ENCODE measurements at places on chromosomes 3 and 15. TPM values are rescaled to one million over a fixed set of nuclear protein-coding genes. Genes with fewer than 3 reads are reported as not detected.

DNA sequence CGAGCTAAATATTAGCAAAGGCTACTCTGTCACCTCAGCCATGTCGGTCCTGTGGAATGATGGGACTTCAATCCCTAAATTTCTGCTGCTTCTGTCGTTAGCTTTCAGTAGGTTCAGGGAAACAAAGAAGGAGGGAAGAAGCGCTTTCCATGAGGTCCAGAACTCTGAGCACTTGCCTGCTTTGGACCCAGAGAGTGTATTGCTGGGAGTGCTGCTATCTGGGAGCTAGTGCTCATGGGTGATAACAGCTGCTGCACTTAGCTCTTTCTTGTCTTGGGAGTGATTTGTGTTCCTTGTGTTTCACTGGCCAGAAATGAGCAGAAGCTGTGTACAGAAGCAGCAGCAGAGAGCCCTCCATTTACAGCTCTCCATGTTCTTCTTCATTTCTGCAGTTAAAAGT lies 369.8 kb downstream of the DIPK2A start:
- no peak for DNase-seq

DIPK2A gene
- polyA plus RNA-seq: 42.9 TPM

DNA sequence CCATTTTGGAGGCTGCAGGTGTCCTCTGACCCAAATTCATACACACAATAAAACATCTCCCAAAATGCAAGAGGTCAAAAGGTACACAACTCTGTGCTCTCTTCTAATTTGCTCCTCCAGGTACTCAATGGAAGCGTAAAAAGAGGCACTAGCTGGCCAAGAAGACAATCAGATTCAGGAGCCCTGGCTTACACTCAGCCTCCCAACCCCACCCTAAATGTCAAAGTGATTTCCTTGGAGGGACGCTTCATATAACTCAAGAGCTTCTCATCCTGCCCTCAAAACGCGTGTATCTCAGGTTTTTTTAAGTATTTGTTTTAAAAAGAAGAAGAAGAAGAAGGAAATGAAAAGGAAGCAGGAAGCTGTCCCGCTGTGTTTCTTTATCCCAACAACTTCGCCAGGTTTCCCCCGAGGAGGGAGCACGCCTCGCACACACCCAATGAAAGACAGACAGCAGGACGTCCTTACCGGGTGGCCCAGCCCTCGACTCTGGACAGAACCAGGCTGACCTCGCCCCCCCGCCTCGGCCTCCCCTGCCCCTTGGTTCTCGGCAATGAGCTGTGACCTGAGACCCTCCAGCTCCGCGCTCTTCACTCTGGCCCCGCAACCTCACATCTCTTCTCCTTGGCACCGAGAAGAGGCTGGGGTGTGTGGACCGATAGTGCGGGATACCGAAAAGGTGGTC lies 620.7 kb upstream of the ZNF385D start:
- no peak for DNase-seq

DNA sequence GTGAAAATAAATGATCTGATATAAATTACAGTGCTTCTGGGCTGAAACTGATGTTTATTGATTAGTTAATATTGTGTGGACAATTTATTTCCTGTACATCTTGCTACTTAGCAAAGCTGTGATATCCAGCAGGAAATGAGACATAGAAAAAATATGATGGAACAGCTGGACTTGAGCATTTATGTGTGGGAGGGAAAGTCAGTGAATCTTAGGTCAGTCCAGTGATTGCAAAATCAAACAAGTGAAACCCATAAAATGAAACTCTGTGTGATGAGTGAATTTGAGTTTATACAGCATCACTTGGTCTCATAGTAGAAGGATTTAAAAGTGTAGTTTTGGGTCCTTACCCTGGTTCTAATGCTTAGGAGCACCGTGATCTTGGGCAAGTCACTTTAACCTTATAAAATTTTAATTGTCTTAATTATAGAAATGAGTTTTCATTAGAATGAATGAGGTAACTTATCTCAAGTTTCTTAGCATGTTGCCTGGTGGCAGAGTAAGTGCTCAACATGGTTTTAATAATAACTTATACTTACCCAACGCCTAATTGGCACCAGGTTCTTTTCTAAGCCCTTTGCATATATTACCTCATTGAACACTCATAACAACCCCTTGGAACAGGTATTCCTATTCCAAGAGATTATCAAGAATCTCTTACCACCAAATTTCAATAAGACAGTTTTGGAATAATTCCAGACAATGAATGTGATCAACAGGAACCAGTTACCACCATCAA lies 194.6 kb downstream of the ADAMTSL3 start:
- DNase-seq: no peak
